ENCODE measurements at places on chromosomes 7 and 10. TPM values are rescaled to one million over a fixed set of nuclear protein-coding genes. Genes with fewer than 3 reads are reported as not detected.

The HMX3 gene
- total RNA-seq, result not detected

DNA sequence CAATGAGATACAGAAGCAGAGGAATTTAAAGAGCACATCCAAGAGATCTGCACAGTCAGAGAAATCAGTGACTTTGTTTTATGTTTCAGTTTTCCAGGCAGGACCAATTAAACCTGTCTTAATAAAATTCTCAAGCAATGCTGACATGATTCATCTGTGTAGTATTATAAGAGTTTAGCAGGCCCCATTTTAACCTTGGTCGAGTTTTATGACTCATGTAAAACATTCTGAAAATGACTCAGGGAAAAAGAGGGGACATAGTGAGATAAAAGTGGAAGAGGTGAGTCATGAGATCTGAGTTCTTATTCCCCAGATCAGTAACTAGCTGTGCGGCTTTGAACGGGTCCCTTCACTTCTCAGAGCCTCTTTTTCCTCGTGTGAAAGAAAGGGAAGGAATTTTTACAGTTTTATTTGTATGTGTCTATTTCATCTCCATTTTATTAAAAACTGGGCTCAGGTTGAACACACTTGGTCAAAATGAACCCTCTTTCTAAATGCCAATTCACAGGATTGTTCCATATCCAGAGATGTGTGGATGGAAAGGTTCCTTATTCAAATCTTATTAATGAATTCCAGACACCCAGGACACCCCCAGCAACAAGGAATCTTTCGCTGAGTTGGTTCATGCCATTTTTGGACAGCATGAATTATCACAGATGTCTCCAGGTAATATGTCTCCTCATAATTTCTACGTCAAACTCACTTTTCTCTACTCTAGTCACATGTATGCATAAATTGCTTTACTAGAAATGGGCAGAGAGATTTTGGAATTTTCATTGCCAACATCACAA, 143.2 kb downstream of the JAZF1 start:
- no peak overlapping the region for H3K4me3 ChIP-seq
- DNase-seq, result no peak
- peaks cover 2% of the 10 kb centered on the region for H3K27me3 ChIP-seq
- no peak overlapping the region for H3K27ac ChIP-seq
- peaks cover 2% of the 10 kb centered on the region for H3K36me3 ChIP-seq

DNA sequence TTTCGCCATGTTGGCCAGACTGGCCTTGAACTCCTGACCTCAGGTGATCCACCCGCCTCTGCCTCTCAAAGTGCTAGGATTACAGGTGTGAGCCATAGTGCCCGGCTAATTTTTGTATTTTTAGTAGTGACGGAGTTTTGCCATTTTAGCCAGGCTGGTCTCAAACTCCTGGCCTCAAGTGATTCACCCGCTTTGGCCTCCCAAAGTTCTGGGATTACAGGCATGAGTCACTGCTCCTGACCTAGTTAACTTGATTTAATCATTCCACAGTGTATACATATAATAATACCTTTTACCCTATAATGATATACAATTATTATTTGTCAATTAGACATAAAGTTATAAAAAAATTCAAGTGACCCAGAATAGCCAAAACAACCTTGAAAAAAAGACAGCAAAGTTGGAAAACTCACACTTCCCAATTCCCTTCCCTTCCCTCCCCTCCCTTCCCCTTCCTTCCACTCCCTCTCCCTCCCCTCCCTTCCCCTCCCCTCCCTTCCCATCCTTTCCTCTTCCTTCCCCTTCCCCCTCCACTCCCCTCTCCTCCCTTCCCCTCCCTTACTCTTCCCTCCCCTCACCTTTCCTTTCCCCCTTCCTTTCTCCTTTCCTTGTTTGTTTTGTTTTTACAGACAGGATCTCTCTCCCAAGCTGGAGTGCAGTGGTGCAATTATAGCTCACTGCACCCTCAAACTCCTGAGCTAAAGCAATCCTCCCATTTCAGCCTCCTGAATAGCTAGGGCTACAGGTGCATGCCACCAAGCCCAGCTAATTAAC, 14.8 kb upstream of the ZMIZ2 start:
- H3K36me3 ChIP-seq, result no peaks in the 10 kb centered on the region
- H3K4me3 ChIP-seq, result no peak overlapping the region
- peaks cover 7% of the 10 kb centered on the region for H3K4me1 ChIP-seq
- no peak for DNase-seq

DNA sequence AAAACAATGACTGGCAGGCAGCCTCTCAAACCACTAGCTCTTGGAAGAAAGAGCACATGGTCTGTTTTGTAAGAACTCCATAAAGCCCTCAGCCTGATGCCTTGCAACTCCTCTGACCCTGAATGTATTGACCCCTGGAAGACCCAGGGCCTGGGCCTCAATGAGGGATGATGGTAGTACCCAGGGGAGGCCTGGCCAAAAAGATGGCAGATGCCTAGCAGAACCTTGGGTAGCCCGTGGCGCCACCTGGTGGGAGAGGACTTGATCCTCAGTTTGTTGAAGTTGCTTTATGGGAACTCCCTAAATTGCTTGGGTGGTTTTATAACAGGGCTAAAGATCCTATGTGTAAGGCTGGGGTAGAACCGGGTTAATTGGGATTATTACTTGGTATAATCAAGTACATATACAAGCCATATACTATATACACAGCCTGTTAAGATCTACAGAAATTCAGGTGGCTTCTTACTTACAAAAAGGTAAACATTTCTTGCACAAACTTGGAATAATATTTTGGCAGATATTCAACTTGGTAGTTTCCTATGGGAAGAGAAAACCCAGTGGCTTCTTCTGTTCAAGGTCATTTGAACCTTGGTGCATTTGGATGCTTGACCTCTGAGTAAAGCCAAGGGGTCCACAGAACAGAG, 95.8 kb upstream of the CACUL1 start:
- no peak overlapping the region for H3K27ac ChIP-seq
- peak; percentile 77 for DNase-seq
- H3K4me3 ChIP-seq, result no peak overlapping the region

GRCh38 chr10:130073912-130074311, 36.7 kb downstream of the C10orf143 start:
- H3K27ac ChIP-seq, result no peak overlapping the region
- no peaks in the 10 kb centered on the region for H3K27me3 ChIP-seq
- H3K36me3 ChIP-seq, result peaks cover 4% of the 10 kb centered on the region

DNA sequence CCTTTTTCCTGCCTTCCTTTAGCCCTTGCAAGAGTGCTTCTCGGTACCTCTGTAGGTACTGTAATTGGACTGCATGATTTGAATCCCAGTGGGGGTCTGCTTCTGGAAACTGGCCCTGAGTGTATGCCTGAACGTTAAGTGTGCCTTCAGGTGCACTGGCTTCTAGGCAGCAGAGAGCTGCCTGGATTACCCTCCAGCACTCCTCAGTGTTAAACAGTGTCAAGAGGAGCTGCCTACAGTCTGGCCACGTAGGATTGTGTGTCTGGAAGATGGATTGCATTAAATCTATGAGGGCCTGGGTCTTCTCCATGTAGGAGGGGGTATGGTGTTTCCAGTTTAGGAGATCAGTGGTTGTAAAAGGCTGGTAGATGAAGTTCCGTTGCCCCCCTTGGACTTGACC, 103.7 kb downstream of the TRIM24 start:
- DNase-seq, result no peak
- H3K4me3 ChIP-seq, result no peak overlapping the region
- H3K27ac ChIP-seq, result no peak overlapping the region
- no peaks in the 10 kb centered on the region for H3K27me3 ChIP-seq
- H3K36me3 ChIP-seq, result peaks cover 87% of the 10 kb centered on the region

GRCh38 chr7:37430640-37431039, 18.0 kb downstream of the ELMO1 start:
- DNase-seq, result no peak
- H3K4me3 ChIP-seq, result no peak overlapping the region
- H3K27ac ChIP-seq, result no peak overlapping the region
- H3K36me3 ChIP-seq, result peaks cover 11% of the 10 kb centered on the region
- peaks cover 17% of the 10 kb centered on the region for H3K4me1 ChIP-seq

The ASB10 gene
- not detected for total RNA-seq

DNA sequence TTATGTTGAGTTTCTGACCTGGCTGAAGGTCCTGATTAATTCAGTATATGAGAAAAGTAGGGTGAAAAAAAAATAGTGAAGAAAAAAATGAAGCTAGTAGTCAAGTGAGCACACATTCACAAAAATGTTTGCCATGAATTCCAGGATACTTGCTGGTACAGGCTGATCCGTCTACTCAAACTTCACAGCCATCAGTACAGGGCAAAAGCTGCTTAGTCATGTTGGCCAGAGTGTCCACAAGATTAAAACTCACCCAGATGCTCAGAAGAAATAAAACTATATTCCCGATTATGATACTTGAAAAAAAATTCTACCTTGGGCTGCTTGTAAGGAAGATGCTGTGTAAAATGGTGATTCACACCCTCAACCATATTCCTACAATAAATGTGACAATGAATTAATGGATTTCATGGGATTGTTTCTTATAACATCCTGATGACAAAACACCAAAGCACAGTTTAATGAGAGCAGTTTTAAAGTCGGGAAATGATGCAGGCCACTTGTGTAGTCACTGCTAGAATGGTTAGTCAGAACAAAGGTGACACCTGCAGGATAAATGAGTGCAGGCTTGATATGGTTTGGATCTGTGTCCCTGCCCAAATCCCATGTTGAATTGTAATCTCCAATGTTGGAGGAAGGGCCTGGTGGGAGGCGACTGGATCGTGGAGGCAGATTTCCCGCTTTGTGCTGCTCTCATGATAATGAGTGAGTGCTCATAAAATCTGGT, 49.2 kb upstream of the ANKRD1 start:
- H3K27ac ChIP-seq, result no peak overlapping the region
- DNase-seq, result no peak
- H3K4me3 ChIP-seq, result no peak overlapping the region
- no peaks in the 10 kb centered on the region for H3K4me1 ChIP-seq
- H3K27me3 ChIP-seq, result peaks cover 20% of the 10 kb centered on the region
- no peaks in the 10 kb centered on the region for H3K36me3 ChIP-seq

All from activated naive CD8-positive, alpha-beta T cell treated with anti-CD3 and anti-CD28 coated beads, Interleukin-2, amount 10 ng/mL, durations not matched to agents 7 days and 5 days (primary cell).